AML-193 (cell line): ENCODE measurements at places on chromosomes 11 and 22.

DNA sequence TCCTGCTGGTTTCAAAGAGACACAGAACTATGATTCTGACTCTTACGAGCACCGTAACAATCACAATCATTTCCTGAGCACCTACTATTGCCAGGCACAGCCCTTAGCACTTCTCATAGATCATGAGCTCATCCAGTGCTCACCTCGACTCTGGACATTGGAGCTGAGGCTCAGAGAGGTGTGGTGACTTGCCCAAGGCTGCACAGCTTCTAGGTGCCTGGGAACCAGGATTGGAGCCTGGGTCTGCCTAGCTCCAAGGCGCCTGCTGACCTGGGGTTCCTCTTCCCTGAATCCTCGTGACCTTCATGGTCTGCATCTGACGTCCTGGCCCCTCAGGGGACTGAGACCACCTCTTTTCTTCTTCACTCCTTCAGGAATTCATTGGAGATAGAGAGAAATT is 50.6 kb upstream of the CRYBB3 start:
- no peak for DNase-seq

DNA sequence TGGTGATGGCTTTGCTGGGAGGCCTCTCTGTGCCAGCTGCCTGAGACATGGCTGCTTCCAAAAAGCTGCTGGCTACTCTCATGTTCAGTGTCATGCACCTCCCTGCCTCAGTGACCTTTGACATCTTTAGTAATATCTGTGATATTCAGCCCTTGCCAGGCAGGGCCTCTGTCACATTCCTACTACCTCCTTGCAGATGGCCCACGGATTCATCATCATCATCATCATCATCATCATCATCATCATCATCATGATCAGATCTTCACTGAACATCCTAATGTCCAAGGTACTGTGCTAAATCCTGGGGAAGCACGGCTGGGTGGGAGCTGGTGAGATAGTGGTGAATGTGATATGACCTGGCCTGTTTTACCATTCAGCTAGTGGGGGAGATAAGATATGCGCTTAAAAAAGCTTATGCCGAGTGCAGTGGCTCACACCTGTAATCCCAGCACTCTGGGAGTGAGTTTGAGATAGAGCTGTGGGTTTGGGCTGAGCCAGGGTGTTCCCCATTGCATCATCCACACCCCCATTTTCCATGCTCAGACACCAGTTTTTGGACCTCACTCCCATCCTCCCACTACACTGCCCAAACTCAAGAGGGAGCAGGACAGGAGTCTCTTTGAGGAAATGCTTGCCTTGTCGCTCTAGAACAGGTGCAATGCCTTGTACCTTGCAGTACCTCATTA is 17.1 kb upstream of the TMPRSS13 start:
- DNase-seq: no peak

DNA sequence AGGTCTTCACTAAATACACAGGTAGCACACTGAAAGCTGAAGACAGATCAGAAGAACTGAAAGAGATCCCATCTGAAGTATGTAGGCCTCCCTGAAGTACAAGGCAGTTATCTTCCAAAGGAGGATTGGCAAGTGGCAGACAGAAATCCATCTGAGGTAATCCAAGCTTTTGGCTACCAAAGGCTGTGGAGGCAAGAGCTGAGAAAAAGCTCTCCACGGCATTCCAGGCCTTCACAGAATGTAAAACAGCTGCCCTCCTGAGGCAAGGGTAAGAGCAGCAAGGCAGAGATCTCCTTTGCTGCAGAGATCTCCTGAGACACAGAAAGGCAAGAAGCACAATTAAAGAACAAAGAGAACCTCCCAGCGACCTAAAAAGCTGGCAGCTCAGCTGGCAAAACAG is 19.1 kb downstream of the PIK3C2A start:
- no peak for DNase-seq

DNA sequence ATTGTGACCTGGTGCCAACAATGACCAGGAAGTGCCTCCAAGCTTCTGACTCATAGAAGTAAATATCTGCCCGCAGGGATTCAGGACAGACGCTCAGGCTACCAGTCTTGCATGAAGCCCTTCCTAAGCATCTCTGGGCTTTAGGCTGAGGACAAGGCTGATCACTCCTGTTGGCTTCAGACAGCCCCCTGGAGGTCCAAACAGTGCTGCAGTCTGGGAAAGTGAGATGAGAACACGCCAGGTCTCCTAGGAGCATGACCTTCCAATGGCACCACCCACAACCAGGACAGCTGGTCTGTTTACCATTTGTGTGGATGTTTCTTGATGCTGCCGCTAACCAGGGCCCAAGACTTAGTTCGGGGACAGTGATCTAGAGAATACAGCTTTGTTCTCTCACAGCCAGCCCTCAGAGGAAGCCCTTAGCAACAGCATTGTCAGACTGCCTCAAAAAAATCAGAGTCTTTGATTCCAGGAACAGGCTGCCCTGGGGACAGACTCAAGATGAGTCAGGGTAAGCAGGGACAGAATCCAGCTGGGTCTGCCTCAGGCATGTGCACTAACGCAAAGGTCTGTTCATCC is 111.2 kb downstream of the ZNF280B start:
- DNase-seq: no peak

GRCh38 chr11:45038923-45039322 is 88.2 kb upstream of the TP53I11 start:
- no peak for DNase-seq

- DNase-seq: peak; percentile 73
Observed at GRCh38 chr11:75428281-75428724, 4.7 kb downstream of the KLHL35 start.

GRCh38 chr11:849104-849824 is 6.6 kb downstream of the TSPAN4 start:
- no peak for DNase-seq

- DNase-seq: no peak
Observed at GRCh38 chr11:69321877-69322361, 28.0 kb downstream of the MYEOV start.

GRCh38 chr11:118846181-118846935 is 37.3 kb upstream of the CXCR5 start:
- DNase-seq: no peak

DNA sequence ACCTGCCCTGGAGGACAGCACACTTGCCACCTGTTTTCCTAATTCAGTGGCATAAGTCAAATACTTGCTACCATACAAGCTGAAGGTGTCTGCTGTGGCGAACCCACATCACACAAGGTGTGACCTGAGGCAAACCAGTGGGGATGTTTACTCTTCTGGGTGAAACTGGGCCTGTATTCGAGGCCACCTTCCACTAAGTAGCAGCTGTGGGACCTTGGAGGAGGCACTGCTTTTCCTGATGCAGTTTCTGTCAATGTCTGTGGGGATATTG is 927.4 kb downstream of the BRD1 start:
- no peak for DNase-seq

- DNase-seq: no peak
Observed at GRCh38 chr11:109864151-109864661, 229.0 kb upstream of the ZC3H12C start.

GRCh38 chr11:126341760-126342161 is 13.7 kb upstream of the ST3GAL4 start:
- DNase-seq: no peak

GRCh38 chr11:100624346-100624745 is 62.7 kb upstream of the ARHGAP42 start:
- DNase-seq: no peak

GRCh38 chr11:45374130-45374529 is 88.0 kb upstream of the SYT13 start:
- DNase-seq: no peak

- peak; percentile 49 for DNase-seq
Observed at GRCh38 chr11:85602526-85603213, 24.5 kb downstream of the DLG2 start.

- DNase-seq: no peak
Observed at GRCh38 chr11:7555052-7555699, 41.4 kb downstream of the PPFIBP2 start.

DNA sequence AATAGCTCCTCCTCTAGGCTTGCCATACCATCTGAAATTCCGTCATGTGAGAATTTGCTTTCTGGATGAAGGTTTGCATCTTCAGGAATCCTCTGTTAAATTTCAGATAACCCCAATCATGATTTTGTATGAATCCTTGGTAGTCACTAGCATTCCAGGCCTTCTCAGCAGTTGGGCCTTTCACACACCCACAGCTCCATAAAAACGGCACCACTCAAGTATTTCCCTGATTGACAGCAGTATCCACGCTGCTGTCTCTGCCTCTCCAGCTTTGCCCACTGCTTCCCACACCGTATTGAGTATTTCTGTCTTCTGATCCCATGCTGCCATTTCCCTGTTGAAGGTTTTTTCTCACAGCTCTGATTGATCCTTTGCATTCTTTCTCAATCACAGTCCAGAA is 208.7 kb upstream of the NCAM1 start:
- no peak for DNase-seq

GRCh38 chr11:130831506-130831905 is 84.8 kb downstream of the SNX19 start:
- DNase-seq: no peak

DNA sequence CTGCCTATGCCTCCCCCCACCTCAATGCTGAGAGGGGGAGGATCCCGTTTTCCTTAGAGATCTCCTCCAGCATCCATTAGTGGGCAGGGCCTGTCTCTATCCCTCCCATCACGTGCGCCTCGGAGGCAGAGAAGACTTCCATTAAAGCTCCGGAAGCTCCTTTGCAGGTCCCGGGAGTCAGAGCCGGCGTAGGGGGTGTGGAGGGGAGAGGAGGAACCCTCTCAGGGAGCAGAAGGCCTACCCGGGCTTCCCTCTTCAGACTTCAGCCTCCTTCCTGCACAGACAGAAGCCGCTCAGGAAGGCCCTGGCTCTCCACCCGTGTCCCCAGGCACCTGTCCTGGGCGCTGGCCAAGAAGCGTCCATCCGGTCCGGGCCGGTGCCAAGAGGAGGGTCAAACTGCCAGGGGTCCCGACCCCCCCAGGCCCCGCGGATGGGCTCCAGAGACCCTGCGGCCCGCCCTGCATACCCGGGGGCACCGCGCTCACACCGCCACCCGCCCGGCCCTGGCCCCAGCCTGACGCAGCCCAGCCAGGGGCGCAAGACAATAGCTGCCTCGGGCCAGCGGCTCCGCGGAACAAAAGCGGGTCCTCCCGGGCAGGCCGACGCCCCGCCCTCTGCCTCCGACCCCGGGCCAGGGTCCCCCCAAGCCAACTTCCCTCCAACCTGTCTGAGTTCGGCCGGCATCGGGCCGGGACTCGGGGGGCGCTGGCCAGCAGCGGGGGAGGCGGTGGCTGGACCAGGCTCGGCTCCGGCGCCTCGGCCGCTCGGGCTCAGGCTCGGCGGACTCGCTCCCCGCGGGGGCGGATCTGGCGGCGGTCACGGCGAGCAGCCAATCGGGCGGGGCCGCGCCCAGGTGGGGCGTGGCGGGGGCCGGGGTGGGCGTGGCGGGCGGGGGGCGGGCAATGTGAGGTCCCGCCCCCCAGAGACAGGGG is 29.9 kb downstream of the ARVCF start:
- peak; percentile 25 for DNase-seq

- no peak for DNase-seq
Observed at GRCh38 chr11:69376155-69377028, 82.4 kb downstream of the MYEOV start.

DNA sequence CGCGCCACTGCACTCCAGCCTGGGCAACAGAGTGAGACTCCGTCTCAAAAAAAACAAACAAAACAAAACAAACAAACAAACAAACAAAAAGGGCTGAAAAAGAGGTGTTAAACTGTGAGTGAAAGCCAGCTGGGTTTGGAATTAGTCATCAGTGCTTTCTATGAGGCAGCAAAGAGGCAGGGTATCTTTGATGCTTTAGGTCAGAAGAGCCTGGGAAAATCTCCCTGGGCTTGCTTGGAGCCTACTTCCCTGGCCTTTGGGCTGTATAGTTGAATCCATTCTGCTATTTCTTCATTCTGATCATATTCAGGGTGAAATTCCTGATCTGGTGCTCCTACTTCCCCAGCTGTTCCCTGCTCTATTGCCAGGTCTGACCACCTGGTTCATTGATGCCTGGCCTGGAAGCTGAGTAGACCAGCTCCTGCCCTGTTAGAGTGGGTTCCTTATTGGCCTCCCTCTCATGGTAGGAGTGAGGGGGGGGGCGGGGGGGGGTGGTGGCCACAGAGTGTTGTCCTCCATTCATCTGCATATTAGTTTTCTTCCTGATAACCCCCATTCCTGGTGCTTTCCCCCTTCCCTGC is 65.6 kb downstream of the INSC start:
- DNase-seq: no peak

- no peak for DNase-seq
Observed at GRCh38 chr22:46750530-46750800, 12.0 kb upstream of the TBC1D22A start.

GRCh38 chr11:118058311-118059245 is 18.3 kb upstream of the TMPRSS4 start:
- no peak for DNase-seq

DNA sequence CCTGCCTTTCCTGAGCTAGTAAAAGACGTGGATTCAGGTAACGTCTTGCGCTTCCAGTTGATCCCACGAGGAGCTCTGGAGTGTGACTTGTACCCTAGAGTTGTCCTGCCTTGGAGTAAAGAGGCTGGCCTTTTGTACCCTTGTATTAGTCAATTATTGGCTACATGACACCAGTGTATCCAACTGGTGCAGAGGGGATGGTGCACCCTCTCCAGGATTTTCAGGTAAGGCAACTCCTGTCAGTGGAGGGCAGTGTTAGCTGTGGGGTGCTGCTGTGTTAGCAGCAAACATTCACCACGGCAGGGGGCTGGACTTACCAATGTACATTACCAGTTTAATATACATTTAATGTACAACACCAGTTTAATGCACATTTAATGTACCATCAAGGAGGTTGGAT is 233.5 kb downstream of the MIAT start:
- DNase-seq: no peak

DNA sequence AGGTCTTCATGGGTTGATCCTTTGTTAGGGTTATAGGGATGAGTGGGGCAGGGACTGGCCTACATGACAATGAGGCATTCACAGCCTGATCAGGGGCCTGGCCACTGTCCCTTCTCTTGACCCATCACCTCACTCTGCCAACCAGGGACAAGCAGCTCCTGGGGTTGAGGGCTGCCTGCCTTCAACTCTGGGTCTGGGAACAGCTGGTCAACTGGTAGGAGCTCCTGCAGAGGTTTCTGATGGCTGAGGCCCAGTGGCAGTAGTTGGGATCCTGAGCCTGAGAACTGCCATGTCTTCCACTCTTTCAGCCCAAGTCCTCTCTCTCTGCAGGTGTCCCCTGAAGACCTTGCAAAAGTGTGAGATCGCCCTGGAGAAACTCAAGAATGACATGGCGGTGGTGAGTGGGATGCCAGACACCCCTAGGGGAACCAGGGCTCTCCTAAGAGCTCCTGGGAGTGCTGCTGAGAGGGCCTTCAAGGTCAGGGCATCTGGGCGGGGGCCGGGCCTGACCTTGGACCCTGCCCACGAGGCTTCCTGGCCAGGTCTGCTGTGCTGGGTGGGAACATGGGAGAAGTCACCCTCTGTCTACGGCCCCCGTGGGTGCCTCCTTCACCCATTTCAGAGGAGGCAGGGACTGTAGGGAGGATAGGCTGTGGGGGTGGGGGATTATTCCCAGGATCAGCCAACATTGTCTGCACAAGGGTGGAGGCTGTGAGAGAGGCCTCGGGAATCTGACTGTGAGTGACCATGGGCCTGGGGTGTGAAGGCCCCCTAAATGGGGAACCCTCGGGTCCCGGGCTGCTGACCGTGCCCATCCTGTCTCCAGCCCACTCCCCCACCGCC is 76.8 kb downstream of the MED15 start:
- no peak for DNase-seq

GRCh38 chr11:65380460-65381119 is 1.9 kb downstream of the SLC25A45 start:
- DNase-seq: no peak

GRCh38 chr11:65036931-65037330 is 4.1 kb upstream of the SAC3D1 start:
- no peak for DNase-seq
